ENCODE measurements at places on chromosomes 6 and 20.
A peak's percentile ranks its signal among the peaks of the same experiment; 100 is the strongest.

- DNase-seq: no peak
These were observed 41.0 kb downstream of the MAPK14 start for GRCh38 chr6:36068586-36068985.

DNA sequence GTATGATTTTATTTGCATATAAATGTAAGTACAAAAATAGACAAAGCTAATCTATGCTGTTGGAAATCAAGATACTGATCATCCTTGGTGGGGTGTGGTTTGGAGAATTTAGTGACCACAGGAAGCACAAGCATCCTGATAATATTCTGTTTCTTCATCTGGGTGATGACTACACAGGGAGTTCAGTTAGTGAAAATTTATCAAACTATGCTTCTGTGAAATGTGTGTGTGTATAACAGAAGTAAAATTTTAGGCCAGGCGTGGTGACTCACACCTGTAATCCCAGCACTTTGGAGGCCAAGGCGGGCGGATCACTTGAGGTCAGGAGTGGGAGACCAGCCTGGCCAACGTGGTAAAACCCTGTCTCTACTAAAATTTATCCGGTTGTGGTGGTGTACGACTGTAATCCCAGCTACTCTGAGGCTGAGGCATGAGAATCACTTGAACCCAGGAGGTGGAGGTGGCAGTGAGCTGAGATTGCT is 20.6 kb downstream of the ENPP3 start:
- DNase-seq: no peak

GRCh38 chr6:15544321-15544900 is 118.4 kb downstream of the DTNBP1 start:
- DNase-seq: no peak

- DNase-seq: peak; percentile 49
These were observed 8.9 kb upstream of the ERVFRD-1 start for GRCh38 chr6:11120271-11121005.

DNA sequence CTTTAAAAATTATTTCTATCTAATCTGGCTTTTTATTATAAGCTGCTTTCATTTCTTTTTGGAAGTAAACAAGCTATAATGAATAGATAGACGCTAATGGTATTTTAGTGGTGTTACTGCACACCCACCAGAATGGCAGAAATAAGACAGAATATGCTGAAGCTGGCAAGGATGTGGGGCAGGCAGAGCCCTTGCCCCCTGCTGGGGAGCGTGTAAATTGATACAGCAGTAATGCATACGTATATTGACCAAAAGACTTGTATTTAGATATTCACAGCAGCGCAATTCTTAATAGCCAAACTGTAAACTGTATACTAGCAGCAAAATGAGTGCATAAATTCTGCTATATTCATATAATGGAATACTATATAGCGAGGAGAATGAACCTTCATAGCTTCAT is 35.3 kb downstream of the TMEM181 start:
- DNase-seq: no peak

DNA sequence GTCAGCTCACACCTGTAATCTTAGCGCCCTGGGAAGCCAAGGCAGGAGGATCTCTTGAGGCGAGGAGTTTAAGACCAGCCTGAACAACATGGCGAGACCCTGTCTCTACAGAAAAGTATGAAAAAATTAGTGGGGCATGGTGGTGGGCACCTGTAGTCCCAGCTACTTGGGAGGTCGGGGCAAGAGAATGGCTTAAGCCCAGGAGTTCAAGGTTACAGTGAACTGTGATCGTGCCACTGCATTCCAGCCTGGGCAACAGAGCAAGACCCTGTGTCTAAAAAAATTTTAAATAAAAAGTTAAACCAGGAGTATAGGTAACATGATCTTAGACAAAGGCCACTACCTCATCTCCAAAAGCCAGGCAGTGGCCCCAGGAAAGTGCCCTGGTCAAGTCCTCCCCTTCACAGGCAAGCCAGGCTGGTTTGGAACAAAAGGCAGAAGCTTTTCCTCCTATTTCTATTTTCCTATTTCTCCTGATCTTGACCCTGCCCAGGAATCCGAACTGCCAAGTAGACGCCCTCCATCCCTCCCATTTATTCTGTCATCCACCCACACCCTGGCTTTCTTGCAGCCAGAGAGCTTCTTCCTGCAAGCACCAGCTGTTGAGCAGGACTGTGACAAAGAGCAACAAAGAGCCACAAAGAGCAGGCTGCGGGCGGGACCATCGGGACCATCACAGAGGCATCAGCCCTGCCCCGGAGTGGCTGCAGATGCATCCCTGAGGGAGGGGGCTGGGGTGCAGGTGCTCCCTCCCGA is 149.9 kb upstream of the AFDN start:
- DNase-seq: no peak

GRCh38 chr6:13355043-13355945 is 27.0 kb upstream of the TBC1D7 start:
- DNase-seq: peak; percentile 90

DNA sequence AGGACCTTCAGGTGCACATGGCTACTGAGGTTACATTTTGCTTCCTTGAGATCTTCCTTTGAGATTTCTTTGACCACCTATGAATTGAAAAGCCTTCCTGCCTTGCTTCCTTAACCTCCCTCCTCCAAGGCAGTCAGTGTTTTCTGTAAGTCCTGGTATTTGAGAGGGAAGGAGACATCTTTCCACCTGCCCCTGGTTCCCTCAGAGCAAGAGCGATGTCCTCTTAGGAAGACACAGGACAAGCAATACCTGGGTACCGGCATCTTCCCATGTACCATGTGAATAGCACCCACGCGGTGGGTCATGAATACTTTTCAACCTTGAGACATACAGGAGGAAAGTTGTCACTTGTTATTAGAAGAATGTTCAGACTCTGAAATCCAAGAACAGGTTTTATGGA is 37.1 kb downstream of the GINS1 start:
- no peak for DNase-seq

GRCh38 chr6:130978660-130979396 is 84.2 kb downstream of the EPB41L2 start:
- DNase-seq: no peak

GRCh38 chr20:24148372-24148771 is 159.8 kb upstream of the GGTLC1 start:
- DNase-seq: no peak

DNA sequence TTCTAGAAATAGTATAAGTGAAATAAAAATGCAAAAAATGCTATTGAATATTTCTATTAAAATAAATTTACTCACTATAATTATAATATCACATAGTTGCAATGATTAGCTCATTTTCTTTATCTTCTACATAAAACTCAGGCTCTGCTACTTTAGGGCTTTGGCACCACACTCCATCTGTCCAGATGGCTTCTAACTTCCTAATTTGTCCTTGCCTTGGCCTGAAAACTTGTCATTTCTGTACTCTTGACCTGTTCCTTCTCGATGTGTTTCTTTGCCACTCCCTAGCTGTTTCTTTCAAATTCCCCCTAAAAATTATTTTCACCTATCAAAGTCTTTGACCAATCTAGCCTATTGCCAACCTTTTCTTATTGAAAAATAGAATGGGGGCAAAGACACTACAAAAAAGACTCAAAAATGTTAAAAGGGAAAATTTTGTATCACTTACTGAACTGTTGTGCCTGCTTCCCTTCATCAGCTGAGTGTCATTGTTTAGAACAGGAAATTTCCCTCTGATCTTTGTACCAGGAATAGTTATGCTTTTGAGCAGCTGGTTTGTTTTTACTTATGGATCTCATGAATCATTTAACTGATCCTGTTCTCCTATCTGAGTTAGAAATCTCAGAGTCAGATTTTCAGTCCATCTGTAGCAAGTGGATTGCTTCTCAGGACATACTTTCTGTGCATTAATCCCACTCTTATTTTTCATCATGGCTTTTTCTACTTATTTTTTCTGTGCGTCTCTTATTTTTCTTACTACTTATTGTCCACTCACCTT is 279.2 kb upstream of the CNR1 start:
- no peak for DNase-seq

DNA sequence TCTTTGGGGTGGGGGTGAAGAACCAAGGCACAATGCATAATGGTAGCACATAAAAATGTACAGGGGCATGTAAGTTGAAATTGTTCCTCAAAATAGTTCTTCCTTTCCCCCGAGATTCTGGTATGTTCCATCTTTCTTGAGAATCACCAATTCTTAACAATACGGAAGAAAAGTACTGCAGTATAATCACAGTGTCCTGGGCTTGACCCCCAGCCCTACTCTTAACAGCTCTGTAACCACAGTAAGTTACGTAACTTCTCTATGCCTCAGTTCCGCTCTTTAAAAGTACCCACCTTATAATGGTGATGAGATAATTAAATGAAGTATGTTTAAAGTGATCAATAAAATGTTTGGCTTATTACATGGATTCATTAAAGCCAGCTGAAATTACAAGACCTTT is 104.5 kb downstream of the SMLR1 start:
- DNase-seq: no peak

GRCh38 chr6:118297821-118298220 is 250.3 kb upstream of the PLN start:
- DNase-seq: no peak

- peak; percentile 97 for DNase-seq
These were observed at the start of gene RWDD1 for GRCh38 chr6:116570856-116571682. RWDD1 (plus strand) TSS chr6:116571504; CDS start chr6:116571583, 79 bp downstream.

DNA sequence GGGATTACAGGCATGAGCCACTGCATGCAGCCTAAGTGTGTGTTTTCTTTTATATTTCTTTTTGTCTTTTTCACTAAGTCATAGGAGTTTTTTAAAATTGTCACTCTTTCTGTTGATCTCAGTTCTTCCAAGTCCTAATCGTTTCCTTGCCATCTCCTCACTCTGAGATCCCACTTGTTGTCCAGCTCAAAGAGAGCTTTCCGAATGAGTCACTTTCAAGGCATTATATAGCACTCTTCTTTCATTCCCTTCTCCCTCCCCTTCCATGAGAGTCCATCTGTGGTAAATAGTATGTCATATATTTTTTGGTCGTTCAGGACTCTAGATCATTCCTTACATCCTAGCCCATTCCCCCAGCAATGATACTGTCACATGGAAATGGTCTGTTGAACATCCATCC is 4.3 kb downstream of the VAPB start:
- DNase-seq: peak; percentile 21

DNA sequence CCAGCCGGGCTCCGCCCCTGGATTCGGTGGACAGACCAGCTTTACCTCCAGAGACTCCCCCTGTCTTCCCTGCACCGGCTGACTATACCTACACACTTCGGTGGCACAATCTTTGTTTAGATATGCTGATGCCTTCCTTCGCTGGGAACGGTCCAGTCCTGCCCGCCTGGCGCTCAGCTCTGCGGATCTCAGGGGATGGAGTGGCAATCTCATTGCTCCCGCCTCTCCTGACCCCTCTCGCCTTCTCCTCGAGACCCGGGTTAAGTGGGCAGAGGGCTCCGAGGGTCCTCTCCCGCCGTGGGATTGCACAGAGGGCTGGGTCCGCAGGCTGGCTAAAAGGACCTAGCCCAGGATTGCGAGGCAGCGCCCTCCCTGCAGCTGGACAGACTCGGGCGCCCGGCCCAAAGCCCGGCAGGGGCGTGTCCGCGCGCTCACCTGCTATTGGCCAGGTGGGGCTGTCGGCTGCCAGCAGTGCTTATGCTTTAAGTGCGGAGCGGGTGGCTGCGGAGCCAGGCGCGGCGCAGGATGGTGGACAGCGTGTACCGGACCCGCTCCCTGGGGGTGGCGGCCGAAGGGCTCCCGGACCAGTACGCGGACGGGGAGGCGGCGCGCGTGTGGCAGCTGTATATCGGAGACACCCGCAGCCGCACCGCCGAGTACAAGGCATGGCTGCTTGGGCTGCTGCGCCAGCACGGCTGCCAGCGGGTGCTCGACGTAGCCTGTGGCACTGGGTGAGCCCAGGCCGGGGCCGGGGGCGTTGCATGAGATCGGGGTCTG is at the start of gene GNMT:
GNMT (plus strand) TSS at position 512 of the 777 bp plus-strand sequence; CDS start at position 526, 14 bp downstream.
- no peak for DNase-seq

DNA sequence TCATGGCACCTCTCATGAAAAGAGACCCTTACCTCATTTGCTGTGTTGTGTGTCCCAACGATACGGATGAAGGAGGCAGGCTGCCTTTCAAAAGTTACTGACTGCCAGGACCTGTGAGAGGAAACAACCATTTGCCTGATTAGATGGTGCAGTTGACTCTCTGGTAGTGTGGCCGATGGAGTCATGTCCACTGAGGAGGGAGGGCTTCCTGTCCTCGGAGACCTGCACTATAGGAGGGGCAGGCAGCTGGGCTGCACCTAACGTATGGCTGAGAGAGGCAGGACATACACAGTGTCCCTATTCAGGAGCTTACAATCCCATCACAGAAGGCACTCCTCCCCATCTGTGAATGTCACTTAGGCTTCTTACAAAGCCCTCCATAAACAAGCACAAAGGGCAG is 373.0 kb downstream of the ZFAND3 start:
- DNase-seq: no peak

DNA sequence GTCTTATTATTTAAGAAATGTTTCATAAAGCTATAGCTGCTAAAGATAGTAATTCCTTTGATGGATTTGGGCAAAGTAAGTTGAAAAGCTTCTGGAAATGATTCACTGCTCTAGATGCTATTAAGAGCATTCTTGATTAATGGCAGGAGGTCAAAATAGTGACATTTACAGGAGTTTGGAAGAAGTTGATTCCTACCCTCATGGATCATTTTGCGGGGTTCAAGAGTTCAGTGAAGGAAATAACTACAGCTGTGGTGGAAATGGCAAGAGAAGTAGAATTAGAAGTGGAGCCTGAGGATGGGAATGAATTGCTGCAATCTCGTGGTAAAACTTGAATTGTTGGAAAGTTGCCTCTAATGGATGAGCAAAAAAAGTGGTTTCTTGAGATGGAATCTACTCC is 316.1 kb downstream of the UTRN start:
- DNase-seq: no peak

DNA sequence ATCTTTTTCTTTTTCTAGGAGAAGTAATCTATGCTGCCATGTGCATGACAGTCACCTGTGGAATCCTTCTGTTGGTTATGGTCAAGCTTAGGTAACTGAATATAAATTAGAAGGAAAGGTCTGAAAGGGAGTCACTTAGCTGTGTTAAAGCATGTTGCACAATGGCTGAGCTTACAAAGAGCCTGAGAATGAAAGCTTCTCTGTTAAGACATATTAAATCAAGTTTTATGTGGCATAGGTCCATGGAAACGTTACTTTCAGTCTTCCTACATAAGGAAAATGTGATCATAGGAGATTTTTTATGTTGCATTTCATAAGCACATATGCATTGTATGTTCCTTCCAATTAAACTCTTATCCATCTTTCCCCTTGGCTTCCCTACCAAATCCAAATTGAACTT is 72.1 kb downstream of the GFRAL start:
- no peak for DNase-seq

GRCh38 chr6:158648682-158649131 is 1.1 kb upstream of the SYTL3 start:
- DNase-seq: no peak

GRCh38 chr20:47559141-47559540 is 57.5 kb downstream of the NCOA3 start:
- DNase-seq: no peak

DNA sequence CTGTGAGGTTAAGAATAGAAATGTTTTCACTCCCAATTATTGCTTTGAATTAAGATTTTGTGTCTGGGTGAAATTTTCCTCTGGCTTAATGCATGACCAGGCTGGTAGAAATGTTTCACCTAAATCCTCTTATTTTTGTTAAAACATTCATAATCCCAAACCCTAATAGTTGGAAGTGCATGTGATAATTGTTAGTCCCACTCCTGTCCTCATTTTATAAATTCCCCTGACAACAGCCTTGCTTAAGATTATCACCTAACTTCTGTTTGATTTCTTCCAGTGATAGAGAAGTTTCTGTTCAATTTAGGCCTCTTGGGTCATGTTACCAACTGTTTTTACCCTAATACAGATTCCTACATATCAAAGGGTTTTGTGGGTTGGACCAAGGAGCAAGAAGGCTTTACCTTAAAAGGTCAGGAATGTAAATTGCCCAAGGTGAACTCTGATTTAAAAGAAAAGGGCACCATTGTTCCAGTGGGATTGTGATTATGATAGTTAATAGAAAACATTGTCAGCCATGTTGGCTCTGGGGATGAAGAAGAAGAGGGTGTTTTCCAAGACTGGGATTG is 158.7 kb upstream of the CENPW start:
- DNase-seq: no peak
